Activated naive CD4-positive, alpha-beta T cell treated with anti-CD3 and anti-CD28 coated beads, Interleukin-2, amount 50 U/mL, for 72 hours (primary cell): ENCODE measurements at places on chromosomes 7 and 10. TPM values are rescaled to one million over a fixed set of nuclear protein-coding genes. Genes with fewer than 3 reads are reported as not detected.

MAT1A gene
- total RNA-seq = not detected

MNX1 gene
- total RNA-seq = not detected

NACAD gene
- total RNA-seq = 0.19 TPM

DNA sequence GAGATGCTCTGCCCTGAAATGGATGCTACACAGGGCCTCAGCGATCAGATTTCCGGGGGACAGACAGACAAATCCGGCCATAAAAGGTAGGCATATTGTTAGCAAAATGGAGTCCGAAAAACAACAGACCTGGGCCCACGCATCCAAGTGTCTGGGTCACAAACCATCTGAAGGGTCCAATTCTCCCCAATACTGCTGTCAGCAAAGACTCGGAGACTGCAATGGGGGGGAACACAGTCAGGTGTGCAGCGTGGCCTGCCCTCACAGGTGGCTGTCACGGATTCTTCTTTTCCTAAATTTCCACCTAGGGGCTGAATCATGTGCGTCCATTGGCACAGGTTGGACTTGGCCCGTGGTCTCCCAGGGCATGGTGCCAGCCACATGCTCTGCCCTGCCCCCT, 12.9 kb downstream of the PKD1L1 start:
- no peak for DNase-seq

- no peak for DNase-seq
These were observed 43.3 kb upstream of the CNNM1 start for GRCh38 chr10:99285881-99286280.
